Inflammatory macrophage treated with lipopolysaccharide for 4 hours (primary cell): ENCODE measurements at places on chromosomes 4 and X.

- no peak for DNase-seq
Observed at GRCh38 chr4:1049591-1049905, 38.1 kb downstream of the FGFRL1 start.

- no peak for DNase-seq
Observed at GRCh38 chrX:12789976-12790375, 1.2 kb upstream of the PRPS2 start.

- DNase-seq: no peak
Observed at GRCh38 chrX:112672788-112673560, 6.8 kb downstream of the LHFPL1 start.

- no peak for DNase-seq
Observed at GRCh38 chr4:87427518-87427868, 5.1 kb downstream of the NUDT9 start.

DNA sequence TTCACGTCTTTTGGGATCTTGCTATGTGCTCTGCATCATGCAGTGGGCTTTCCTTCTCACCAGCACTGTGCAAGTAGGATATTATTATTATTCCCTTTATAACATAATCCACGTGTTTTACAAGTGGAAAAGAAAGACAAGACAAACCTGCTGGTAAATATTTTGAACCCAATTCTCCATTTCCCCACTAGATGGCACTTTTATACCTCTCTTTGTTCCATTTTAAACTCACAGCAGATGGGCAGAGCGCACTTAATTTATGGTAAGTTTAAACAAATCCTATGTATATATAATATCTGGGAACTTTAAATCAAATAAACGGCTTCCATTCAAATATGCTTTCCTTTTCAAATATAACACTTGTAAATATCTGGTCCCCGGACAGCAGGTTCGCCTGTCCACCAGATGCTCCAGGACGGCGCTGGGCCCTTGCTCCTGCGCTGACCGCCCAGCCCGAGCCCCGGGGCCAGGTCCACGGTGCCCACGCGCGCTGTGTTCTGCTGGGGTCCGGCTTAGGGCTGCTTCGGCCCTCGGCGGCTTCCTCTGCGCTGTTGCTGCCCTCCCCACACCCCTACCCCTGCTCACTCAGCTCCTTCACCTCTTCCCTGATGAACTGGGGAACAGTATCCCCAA is 31.1 kb downstream of the F11 start:
- DNase-seq: peak; percentile 19

DNA sequence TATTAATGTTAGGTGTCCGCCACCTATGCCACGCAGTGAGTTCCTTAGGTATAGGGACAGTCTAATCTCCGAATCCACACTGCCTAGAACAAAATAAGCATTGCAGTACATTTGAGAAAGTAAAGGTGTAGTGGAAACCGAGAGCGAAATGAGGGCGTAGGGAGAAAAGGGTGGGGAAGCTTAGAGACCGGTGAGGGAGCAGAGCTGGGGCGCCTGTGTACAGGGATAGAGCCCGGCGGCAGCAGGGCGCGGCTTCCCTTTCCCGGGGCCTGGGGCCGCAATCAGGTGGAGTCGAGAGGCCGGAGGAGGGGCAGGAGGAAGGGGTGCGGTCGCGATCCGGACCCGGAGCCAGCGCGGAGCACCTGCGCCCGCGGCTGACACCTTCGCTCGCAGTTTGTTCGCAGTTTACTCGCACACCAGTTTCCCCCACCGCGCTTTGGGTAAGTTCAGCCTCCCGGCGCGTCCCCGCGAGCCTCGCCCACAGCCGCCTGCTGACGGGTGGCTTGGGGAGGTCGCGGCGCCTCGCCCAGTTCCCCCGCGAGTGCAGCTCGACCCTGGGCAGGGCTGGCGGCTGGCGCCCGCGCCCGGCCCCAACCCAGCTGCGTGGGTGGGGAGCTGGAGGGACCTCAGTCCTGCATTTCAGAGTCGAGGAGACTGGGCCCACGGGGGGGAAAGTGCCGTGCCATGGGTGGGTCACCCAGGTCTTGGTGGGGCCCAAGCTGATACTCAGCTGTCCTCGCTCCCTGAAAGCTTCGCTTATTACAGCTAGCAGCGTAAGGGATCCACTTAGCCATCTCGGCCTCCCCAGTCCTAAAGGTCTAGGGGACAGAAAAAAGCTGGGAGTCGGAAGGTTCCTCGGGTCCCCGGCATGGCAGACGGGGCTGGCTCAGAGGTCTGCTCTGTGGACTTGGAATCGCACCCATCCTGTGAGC is at the start of gene ANXA3:
ANXA3 (plus strand) TSS at position 351 of the 932 bp plus-strand sequence. CDS start 2,704 bp downstream, outside the sequence.
- no peak for DNase-seq

GRCh38 chrX:7131621-7132020 is 15.9 kb upstream of the STS start:
- DNase-seq: no peak
